T-cell (primary cell): ENCODE measurements at places on chromosomes 11 and 22. TPM values are rescaled to one million over a fixed set of nuclear protein-coding genes. Genes with fewer than 3 reads are reported as not detected.

Gene DDX25
- 0.16 TPM for total RNA-seq

Gene NXPE4
- total RNA-seq: not detected

Gene YIF1A
- total RNA-seq: 28.2 TPM

Gene AMOTL1
- 0.20 TPM for total RNA-seq

Gene LRP4
- 0.06 TPM for total RNA-seq

Gene GGTLC3
- total RNA-seq: not detected

Gene OR8B12
- not detected for total RNA-seq

Gene CST6
- not detected for total RNA-seq

Gene HIC2
- total RNA-seq: 8.8 TPM

Gene OR52N4
- 3.8 TPM for total RNA-seq

Gene PHOX2A
- total RNA-seq: not detected
